GM03348 (cell line): ENCODE measurements at places on chromosomes 12 and 14.

DNA sequence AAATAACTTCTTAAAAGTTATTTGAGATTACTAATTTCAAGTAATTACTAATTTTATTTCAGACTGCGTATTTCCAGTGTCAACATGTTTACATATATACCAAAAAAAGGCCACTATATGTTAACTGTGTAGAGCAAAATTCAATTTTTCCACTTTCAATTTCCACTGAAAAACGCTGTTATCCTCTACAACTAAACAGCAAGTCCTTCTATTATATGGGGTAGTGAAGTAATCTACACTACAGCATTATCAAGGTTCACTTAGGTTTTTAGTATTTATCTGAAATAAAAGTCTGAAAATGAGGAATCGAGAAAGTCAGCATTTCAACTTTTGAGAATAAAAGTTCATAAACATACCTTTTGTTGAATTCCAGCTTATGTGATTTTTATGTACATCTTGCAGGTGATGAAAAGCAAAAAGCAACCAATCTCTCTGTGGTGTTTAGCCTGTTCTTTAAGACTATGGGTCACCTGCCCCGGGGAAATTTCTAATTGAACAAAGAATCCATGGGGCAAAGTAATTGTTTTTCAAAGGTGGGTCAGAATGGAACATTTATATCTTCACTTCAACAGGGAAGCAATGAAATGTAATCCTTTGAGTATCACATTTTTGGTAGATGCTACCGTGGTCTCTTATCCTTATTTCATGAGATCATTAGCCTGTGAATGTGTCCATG lies 3.3 kb downstream of the BTG1 start:
- no peak for DNase-seq

DNA sequence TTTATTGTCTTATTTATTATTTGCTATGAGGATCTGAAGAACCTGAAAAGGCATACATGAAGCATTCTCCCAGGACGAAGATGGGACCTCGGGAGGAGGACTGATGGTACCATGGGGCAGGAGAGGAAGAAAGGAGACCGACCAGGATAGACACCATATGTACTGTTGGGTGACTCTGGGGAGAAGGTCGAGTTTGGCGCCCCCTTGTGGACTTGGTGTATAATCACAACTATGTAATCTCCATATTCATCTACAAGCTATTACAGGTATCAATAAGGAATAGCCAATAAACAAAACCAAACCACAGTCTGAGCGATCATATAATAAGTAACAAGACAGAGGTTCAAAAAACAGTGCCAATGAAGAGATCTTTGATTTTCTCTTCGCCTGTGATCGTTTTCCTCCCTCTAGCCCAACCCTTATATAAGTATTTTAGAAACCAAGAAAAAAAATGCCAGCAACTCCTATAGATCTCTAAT lies 139.1 kb downstream of the SPTSSA start:
- peak; percentile 79 for DNase-seq

DNA sequence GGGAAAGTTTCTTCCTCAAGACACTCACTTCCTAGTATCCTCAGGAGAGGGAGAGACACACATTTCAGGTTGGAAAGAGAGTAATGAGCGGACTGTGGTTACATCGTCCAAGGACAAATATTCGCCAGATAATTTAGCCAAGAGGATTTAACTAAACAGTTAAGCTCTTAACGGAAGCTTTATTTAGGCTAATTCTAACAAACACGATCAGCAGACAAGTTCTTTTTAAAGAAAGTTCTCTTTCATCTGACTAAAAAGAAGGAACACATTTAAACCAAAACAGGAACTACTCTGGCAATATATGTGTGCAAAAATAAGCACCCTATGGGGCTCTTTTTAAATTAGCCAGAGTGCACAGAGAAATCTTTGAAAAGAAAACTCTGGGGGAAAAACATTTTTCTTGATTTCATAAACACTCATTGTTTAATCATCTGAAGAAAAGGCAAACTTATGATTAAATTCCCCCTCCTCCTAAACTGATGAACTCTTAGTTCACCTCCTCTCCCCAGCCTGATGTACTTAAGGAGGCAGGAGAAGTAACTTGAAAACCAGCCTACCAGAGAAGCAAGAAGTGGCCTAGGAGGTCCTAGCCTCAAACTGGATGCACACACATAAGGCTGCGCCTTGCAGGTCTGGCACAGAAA lies 13.3 kb upstream of the BTG1 start:
- no peak for DNase-seq

GRCh38 chr14:39090548-39091111 lies 12.4 kb downstream of the SEC23A start:
- no peak for DNase-seq

DNA sequence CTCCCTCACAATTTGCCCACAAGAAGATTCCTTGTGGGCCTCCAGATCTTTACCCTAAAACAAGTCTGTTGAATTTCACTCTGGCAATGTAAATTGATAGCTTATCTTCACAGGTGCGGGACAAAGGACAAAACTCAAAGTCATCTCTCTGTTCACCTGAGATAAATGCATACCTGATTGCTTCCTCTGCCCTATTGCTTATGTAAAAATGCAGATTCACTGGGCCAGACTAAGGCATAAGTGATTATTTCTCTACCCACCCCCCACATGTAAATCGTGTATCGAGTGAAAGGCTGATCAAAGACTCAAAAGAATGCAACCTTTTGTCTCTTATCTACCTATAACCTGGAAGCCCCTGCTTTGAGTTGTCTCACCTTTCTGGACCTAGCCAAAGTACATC lies 316.8 kb downstream of the SSPN start:
- no peak for DNase-seq

GRCh38 chr12:67147030-67147429 lies 122.1 kb upstream of the CAND1 start:
- no peak for DNase-seq

DNA sequence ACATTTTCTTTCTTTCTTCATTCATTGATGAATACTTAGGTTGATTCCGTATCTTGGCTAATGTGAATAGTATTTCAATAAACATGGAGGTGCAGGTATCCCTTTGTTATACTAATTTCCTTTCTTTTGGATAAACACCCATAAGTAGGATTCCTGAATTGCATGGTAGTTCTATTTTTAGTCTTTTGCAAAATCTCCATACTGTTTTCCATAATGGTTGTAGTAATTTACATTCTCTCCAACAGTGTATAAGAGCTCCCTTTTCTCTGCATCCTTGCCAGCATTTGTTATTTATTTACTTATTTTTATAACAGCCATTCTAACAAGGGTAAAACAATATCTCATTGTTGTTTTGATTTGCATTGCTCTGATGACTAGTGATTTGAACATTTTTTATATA lies 36.6 kb downstream of the PIK3C2G start:
- no peak for DNase-seq

DNA sequence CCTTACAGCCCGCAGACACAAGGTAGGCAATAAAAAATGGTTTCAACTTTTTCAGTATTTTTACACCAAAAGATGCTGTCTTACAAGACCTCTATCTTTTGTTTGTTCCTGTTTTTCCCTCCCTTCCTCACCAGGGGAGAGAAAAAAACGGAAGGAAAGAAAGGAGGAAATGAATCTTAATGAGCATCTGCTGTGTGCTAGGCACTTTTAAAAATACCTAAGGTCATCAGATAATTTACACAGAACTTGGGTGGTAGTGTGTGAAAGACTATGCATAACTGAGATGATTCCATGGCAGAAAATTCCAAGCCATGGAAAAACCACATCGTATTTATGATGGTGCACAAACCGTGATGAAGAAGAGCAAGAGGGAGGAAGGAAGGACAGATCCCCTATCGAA lies 121.2 kb downstream of the DIP2B start:
- no peak for DNase-seq

DNA sequence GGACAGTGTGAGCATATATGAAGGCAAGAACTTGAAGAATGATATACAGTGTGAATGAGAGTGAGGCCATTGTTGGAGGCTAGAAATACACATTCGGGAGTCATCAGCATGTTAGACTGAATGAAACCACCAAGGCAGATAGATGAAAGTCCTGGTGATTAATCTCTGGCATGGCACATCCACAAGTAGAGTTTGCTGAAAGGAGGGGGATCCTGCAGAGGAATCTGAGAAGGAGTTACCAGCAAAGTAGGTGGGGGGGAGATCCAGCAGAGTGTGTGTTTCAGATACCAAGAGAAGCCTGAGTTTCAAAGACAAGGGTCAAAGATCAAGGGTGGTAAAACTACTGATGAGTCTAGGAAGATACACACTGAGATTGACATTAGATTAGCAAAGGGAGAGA lies 426.7 kb upstream of the DCN start:
- no peak for DNase-seq

DNA sequence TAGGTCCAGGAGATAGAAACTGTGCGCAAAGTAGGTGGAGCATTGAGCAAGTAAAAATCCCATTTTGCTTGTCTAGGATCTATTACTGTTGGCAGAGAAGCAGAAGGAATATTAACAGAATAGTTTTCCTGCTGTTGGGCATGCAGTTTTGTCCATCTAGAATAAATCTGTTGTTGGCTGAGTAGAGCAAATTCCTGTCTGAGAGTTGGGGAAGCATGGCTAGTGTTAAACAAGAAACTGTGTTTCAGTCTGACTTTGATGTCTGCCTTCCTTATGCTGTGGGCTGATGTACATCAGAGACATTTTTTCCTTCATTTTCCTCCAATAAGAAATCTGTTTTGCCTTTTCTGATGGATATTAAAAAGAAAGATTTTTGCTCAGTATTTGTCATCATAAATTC lies 98.2 kb downstream of the RAD52 start:
- DNase-seq: peak; percentile 32

- DNase-seq: no peak
Measured at GRCh38 chr12:130650131-130650530, 66.0 kb downstream of the RIMBP2 start.

DNA sequence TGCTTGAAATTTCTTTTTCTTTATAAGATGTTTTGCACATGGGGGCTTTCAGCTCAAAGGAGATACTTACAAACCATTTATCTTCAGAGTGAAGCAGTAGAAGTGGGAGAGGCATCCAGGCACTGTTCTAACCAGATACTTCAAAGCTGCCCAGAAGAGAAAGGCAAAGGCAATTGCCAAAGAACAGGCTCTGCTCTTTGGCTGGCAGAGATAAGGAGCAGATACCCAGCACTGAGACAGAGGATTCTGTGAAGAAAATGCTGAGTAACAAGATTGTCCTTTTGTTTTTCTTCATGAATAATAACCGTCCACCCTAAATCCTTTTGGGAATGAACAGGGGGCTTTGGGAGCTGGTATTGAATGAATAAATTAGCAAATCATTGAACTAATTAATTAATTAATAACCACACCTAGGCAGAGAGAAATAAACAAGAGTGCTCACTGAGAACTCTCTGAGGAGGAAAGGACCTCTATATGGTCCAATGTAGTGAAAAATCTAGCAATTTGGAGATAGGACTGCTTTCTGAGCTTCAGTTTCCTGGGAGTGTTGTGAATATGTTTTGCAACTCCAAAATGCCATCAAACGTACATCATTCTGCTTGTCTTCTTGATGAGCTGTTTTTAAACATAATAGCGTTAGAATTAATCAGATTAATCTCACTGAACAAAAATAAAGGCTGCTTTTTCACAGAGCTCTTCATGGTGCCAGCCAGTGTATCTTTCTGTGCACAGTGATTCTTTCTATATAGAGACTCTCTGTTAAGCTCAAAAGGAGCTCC lies 192.8 kb upstream of the AMIGO2 start:
- DNase-seq: no peak

- DNase-seq: no peak
Measured at GRCh38 chr12:71282020-71282419, 124.2 kb upstream of the TSPAN8 start.

GRCh38 chr12:96424601-96425000 lies 24.4 kb upstream of the CDK17 start:
- no peak for DNase-seq

- no peak for DNase-seq
Measured at GRCh38 chr12:51721282-51721940, 127.1 kb downstream of the FIGNL2 start.

DNA sequence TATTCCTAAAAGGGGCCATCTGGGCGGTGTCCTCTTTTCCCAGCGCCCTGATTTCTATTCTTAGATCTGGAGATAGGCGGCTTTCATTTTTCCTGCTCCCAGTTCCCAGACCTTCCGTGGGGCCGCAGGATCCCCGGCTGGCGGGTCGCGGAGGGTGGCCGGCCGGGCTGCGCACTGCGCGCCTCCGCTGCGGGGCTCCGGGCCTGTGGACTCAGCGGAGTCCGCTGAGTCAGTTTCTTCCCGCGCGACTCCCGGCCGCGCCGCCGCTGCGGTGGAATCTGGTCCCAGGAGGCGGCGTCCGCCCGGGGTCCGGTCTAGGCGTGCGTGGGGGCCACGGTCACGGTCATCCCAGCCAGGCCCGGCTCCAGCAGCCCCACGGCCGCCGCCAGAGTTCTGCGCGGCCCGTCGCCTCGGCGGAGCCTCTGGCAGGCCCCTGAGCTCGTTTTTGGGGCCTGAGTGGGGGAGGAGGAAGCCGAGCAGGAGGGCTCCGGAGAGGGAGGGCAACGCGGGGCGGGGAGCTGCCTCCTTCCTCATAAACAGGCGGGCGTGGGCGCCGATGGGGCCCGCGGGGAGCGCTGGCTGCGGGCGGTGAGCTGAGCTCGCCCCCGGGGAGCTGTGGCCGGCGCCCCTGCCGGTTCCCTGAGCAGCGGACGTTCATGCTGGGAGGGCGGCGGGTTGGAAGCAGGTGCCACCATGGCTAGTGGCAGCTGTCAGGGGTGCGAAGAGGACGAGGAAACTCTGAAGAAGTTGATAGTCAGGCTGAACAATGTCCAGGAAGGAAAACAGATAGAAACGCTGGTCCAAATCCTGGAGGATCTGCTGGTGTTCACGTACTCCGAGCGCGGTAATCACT lies at the start of gene LRRK2:
Gene LRRK2 (plus strand): TSS at position 559 of the 853 bp plus-strand sequence. CDS start 135 bp downstream, at position 694.
- peak; percentile 84 for DNase-seq

- peak; percentile 42 for DNase-seq
Measured at GRCh38 chr14:83164016-83164415, 1630.4 kb upstream of the SEL1L start.

DNA sequence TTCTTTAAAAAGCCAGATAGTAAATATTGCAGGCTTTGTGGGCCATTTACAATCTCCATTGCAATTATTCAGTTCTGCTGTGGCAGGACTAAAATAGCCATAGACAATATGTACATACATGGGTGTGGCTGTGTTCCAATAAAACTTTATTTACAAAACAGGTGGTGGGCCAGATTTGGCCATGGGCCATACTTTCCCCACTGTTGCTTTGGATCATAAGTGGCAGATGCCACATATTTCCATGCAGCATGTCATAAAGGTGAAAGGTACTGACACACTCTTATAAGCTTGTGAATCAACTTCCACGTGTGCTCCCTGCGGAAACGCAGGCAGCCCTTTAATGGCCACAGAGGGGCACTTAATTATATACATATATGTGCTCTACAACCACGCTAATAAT lies 244.4 kb upstream of the FOXN3 start:
- DNase-seq: no peak

- DNase-seq: no peak
Measured at GRCh38 chr14:77037938-77038568, 9.5 kb upstream of the IRF2BPL start.

DNA sequence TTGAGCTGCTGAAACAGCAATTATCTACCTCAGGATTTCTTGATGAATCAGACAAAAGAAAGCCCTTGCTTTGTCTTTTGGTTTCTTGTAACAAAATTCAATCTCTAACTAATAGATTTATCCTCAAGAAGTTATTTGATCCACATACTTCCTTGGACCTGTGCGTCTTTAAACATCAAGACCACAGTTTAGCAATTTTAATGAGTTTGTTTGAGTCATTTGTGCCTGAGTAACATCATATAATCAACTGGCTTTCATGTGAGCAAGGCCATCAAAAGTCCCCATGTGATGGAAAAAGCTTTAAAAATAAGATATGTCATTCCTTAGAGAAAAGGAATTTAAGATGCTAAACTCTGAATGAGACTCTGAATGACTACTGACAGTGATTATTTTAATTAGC lies 52.3 kb downstream of the KCNC2 start:
- DNase-seq: no peak
